ENCODE measurements at places on chromosomes 16 and 17.

DNA sequence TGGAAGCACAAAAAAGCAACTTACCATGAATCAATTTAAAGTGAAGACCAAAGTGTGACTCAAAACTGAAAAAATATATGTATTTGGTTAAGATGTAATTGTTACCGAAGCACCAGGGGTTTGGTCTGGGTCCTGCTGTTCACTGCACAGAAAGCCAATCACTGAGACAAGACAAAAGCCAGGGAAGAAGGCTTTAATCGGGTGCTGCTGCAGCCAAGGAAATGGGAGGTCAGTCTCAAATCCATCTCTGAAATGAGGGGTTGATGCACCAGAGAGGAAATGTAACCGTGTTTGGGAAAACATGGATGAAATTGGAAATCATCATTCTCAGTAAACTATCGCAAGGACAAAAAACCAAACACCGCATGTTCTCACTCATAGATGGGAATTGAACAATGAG lies 73.6 kb upstream of the HSBP1 start:
- DNase-seq: no peak

DNA sequence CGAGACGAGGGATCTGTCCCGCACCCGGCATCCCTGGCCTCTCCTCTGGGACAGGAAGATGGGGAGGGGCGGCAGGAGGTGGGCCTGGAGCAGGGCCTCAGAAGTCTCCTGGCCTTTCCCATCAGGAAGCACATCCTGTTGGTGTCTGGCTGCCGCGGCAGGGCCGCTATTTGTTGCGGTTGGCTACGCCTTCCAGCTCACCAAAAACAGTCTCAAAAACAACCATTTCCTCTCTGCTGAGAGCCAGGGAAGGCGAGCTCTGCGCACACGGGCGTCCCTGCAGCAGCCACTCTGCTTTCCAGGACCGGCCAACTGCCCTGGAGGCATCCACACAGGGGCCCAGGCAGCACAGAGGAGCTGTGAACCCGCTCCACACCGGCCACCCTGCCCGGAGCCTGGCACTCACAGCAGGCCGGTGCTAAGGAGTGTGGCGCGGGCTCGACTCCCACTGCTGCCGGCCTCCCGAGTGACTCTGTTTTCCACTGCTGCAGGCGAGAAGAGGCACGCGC lies at the start of gene TMEM204:
TMEM204 (plus strand) TSS at position 224 of the 509 bp plus-strand sequence. CDS start 610 bp downstream, outside the sequence.
- DNase-seq: no peak

DNA sequence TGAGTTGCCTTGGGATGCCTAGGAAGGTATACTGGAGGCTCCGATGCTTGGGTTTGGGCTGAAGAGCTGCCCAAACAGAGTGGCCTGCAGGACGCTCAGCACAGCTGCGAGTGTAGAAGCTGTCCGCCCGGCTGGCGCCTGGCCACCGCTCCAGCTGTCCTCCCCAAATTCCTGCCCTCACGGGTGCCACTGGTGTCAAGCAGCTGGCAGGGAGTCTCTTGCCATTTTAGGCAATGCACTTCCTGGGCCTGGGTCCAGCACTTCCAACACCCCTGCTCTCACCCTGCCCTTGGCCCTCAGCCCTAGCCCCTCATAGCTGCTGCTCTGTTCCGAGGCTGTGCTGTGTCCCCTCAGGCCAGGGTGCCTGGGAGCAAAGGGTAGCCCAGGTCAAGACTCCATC lies 5.2 kb upstream of the PKMYT1 start:
- DNase-seq: no peak

GRCh38 chr17:17388657-17389496 lies 85.7 kb downstream of the NT5M start:
- DNase-seq: no peak

DNA sequence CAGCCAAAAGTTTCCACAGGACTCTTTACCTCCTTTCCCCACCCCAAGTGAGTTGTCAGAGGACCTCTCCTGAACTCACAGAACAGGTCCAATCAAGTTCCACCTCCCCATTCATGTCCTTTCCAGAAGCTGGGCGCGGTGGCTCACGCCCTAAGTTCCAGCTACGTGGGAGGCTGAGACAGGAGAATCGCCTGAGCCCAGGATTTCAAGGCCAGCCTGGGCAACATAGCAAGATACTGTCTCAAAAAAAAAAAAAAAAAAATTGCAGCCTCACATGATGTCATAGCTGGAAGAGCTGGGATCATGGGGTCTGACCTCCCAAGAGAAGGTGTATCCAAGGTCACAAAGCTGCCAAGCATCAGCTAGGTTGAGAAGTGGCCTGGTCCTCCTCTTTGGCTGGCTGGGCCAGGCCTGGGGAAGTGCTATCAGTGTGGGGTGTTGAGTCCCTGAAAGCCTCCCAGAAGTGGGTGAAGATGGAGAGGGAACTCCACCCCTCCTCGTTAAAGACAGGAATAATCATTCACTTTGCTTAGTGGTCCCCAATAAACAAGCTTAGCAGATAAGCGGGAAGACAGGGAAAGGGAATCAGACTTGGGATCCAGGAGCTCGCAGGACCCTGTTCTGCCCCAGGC lies 5.5 kb upstream of the MNT start:
- no peak for DNase-seq

DNA sequence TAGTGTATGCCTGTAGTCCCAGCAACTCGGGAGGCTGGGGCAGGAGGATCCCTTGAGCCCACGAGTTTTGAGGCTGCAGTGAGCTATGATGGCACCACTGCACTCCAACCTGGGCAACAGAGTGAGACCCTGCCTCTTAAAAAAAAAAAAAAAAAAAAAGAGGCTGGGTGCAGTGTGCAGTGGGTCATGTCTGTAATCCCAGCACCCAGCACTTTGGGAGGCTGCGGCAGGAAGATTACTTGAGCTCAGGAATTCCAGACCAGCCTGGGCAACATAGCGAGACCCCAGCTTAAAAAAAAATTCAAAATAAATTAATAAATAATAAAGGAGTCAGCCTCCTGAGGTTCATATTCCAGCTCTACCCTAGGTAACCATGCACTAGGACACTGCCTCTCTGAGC lies 9.6 kb upstream of the CNOT1 start:
- no peak for DNase-seq

DNA sequence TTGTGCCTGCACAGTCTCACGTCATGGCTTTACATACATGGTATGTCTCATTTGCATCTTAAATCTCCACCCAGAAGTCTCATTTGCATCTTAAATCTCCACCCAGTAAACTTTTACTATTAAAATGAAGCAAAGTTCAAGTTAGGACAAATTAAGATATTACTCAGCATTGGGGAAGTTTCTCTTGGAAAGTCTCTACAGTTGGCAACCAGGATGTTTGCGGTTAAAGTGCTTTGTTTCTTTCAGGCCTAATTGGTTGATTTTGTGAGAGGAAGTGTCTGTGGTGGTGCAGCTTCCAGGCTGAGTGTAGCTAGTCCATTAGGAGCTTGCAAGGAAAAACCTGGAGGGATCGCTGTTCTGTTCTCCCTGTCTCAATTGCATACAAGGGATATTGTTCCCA lies 1373.3 kb upstream of the GOT2 start:
- DNase-seq: no peak

GRCh38 chr17:30975042-30975820 lies 4.4 kb downstream of the RNF135 start:
- DNase-seq: no peak

DNA sequence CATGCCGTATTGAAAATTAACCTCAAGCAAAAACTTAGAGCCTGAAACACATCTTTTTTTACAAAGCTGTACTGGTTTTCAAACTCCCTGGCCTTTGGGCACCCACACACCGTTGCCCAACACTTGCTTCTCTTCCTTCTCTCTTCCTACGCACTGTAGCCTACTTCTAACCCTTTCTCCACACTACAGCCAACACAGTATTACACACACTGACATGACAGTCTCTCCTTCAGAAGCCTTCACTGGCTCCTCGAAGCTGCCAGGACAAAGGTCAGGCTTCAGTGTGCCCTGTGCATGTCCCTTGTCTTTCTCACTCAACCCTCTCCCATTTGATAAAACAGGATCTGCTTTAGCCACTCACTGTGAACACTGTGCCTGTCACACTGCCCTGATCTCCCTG lies 8.0 kb downstream of the FANCA start:
- DNase-seq: no peak

DNA sequence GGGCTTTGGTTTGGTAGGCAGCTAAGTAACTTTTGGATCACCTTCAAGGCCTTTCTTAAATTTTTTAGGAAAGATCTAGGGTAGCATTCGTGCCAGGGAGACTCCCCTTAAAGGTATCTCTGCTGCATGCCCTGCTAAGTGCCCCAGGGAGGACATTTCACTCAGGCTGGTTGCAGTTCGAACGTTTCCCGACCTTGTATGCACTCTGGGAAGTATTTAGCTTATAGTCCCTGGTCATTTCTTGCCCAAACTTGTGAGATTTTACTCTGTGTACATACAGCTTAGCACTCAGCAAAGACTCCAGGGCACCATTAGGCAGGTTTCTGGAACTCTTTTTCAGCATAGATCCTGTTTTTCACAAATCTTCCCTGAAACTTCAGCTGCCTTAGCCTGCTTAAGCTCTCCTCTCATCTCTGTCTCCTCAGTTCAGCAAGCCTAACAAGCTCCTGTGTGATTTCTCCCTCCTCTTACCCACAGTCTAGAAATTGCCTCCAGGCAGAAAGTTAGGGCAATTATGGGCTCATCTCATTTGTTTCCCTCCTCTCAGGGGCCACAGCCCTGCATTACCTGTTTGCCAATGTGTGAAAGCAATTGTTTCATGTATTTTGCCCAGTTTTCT lies 84.6 kb downstream of the MRTFB start:
- no peak for DNase-seq

- DNase-seq: no peak
Observed at GRCh38 chr16:75761108-75761507, 34.8 kb upstream of the CPHXL start.

- DNase-seq: no peak
Observed at GRCh38 chr16:65961476-65962143, 404.9 kb upstream of the CDH5 start.

- DNase-seq: no peak
Observed at GRCh38 chr17:63516910-63517824, 6.0 kb upstream of the KCNH6 start.

DNA sequence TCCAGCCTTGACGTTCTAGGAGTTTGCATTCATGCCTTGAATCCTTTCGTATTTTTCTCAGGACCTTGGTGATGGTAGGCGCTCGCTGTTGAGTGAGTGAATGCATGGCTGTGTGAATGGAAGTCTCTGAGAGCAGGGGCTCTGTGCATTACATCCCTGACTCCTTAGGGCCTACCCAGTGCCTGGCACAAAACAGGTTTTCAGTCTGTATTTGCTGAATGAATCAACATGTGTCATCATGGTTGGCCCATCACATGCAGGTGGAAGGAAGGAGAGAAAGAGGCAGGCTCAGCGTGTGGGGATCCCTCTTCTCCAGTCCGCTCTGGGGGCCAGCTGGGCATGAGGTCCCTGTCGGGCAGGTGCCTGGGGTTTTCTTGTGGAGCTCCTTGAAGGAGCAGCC lies 8.7 kb downstream of the RAP1GAP2 start:
- no peak for DNase-seq

DNA sequence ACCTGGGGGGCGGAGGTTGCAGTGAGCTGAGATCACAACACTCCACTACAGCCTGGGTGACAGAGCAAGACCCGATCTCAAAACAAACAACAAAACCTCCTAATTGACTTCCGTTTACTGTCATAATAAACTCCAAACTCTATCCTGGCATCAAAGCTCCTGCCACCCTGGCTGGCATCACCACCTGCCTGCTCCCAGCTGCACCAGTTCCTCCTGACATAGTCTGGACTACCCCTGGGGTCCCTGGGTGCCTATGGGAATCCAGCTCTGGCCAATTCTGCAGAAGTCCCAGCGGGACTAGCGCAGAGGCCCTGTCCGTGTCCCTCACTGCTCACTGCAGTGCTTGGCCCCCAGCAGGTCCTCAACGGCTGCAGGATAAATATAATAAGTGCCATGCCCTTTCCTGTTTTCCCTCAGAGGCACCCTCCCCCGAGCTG lies 723 bp downstream of the NTHL1 start:
- no peak for DNase-seq

- no peak for DNase-seq
Observed at GRCh38 chr17:43820759-43821158, 12.2 kb downstream of the MPP3 start.

DNA sequence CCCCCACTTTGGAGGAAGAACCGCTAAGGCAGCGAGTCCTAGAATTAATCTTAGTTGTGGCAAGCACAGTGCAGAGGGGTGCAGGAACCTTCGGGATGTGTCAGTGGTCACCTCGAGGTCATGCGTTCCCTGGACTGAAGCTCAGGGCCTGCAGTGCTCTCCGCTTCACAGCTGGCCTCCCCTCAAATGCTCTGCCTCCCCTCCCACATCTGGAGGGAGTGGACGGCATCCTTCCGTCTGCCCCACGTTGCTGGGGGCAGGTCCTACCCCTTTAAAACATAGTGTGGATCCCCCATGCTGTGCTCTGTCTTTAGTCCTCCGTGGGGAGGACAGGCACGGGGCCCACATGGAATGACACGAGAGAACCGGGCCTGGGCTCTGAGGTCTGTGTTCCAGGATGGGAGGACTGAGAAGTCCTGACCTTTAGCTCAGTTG lies 99.5 kb upstream of the CDC42EP4 start:
- no peak for DNase-seq

GRCh38 chr17:34607917-34608316 lies 28.5 kb downstream of the TMEM132E start:
- DNase-seq: no peak

DNA sequence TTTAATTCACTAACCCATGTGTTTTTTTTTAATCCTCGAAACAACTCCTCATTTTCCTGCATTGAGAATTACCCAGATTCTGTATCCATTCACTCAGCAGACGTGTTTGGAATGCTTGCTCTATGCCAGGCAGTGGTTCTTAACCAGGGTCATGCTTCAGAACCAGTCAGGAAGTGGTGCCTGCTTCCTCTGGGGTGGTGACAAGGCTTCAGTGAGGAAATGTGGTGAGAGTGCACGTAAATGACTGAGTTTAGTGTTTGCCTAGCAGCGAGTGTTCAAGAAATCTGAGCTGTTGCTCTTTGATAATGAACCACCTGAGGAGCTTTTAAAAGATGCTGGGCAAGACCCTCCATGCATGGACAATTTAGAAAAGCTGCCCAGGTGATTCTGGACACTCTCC lies 9.9 kb downstream of the ZFP90 start:
- no peak for DNase-seq

DNA sequence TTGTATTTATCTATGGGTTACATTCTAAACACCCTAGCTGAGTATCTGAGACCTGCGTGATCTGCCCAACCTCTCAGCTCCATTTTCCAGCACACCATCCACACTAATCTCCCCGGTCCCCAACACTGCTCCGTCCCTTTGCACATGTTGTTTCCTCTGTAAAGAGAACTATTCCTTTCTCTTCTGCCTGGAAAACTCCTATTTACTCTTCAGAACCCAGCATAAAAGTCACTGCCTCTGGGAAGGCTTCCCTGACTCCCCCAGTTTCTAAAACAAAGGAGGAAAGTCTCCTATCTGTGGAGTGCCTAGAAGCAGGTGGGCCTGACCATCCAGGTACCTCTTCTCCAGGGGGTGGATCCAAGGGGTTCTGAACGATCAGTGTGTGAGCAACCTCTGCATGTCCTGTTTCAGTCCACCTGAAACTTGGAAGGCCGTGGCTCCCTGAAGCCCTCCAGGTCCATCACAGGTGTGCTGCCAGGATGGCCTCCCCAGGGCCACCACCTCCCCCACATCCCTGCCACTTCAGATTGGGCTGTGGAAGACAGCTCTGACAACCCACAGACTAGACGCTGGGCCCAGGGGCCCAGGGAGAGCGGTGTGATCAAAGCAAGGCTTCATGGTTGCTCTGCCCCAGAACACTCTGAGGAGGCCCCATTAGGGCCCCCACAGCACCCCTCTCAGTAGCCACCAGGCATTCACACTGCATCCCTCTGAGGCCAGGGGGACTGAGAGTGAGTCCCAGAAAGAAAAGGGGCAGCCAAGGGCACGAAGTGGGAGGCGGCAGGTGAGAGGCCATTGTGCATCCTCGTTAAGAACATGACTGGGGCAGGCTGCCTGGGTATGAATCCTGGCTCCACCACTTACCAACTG lies 20.3 kb downstream of the MPP3 start:
- no peak for DNase-seq
